ENCODE measurements at places on chromosomes 6 and 20.

GRCh38 chr6:167796192-167796981 is 30.3 kb upstream of the AFDN start:
- DNase-seq = no peak

DNA sequence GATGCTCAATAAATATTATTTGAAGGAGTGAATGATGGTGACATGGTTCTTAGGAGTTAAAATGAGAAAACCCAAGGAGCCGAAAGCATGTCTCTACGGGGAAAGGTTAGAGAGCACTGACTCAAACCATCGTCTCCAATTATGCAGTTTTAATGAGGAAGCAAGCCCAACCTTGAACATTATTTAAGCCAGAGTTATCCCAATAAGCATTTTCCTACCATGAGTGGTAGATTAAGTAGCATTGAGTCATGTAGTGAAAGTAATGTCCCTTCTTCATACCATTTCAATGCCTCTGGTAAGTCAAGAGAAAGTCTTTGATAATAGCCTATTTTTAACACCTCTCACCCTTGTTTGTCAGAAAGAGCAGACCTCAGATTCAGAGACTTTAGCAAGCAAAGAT is 13.5 kb downstream of the TSHZ2 start:
- no peak for DNase-seq

- DNase-seq = no peak
These were observed 83.6 kb downstream of the SMOC2 start for GRCh38 chr6:168524571-168525001.

GRCh38 chr6:41409489-41409888 is 74.1 kb downstream of the NCR2 start:
- DNase-seq = no peak

GRCh38 chr6:162409741-162410691 is 317.6 kb downstream of the PRKN start:
- no peak for DNase-seq
